D341Med (cell line): ENCODE measurements at places on chromosomes 6 and 20.

DNA sequence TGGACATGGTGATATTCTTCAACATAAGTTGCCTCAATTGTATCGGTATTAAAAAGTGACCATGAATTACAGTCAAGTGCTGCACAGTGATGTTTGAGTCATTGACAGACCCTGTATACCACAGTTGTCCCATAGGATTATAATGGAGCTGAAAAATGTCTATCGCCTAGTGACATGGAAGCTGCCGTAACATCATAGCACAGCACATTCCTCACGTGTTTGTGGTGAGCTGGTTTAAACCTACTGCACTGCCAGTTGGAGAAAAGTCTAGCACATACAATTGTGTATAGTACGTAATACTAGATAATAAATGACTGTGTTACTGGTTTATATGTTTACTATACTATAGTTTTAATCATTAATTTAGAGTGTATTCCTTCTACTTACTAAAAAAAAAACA lies 150.2 kb downstream of the CDH26 start:
- DNase-seq: no peak

DNA sequence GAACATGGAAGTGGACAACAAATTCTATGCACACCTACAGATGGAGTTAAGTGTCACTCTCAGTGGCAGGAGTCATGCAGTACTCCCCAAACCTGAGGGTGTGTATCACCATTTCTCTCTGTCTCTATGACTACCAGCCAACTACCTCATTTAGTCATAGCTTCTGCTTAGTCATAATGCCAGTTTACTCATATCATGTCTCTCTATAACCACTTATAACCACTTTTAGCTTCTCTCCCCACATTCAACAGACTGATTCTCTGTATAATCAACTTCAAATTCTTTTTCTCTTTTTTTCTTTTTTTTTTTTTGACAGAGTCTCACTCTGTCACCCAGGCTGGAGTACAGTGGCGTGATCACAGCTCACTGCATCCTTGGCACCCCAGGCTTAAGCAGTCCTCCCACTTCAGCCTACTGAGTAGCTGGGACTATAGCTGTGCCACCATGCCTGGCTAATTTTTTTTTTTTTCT lies 13.8 kb upstream of the GTF3C6 start:
- no peak for DNase-seq

DNA sequence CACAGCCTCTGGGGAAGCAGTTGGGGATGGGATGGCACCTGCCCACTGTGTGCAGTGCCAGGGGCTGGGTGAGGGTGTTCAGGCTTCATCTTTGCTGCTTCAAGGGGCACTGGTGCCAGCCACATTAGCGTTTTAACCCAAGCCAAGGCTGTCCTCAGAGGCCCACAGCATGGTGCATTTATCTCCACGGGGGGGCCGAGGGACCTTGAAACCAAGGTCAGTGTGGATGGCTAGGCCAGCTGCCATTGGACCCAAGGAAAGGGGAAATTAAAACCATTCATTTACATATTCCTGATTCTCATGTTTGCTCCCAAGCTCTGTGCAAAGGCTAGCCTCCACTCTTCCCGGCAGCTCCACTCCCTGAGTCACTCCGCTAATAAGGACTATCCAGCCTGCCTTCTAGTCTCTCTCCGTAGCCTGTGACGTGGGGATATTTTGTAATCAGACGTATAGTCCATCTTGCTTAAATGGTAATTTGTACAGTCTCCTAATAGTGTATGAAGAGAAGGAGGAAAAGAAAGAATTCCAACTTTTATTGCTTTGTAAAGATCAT lies 197.1 kb downstream of the CDH4 start:
- no peak for DNase-seq

DNA sequence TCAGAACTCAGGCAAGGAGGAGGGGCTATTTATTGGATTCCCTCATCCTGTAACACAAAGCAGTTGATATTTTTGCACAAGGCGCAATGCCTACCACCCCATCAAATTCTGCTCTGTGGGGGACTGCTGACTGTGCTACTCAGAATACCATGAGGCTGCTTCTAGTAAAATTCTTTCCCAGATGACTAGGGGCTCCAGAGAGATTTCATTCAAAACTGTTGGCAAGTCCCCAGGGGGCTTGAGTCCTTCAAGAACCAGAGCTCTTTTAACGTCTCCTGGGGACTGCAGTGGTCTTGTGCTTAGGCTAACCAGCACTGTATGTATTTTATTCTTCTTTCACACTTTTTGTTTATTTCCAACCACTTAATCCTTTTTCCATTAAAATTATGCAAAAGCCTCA lies 365.9 kb upstream of the AGPAT4 start:
- DNase-seq: no peak

DNA sequence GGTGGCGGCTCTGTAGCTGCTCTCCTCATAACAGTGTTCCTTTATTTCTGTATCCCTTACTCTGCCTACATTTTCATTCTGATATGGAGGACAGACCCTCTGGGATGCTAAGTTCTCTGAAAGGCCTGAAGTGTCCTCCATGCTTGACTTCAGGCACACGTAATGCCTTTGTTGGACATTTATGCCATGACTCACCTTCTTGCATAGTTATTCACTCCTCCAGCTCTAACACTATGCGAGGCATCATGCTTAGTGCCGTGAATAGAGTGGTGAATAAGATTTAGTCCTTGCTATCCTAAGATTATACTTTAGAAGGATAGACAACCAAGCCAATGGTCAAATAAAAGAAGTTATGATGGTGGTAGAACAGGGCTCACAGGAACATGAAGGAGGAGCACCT lies 760.9 kb upstream of the FLRT3 start:
- no peak for DNase-seq

DNA sequence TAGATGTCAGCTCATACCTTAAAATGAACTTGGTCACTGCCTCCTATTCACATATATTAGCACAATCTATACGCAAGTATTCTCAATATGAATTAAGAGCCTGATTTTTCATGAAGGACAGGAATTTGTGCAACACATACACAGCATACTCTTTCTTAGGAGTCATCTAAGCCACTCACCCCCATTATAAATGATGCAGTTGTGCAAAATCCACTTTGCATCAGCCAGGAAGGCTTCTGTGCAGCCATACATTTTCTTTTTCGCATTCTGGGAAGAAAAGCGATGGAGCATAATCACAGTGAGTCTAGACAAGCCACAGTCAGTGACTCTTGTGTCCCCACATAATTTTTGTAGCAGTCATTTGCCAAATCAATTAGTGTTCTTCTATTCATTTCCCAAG lies 66.5 kb downstream of the ZMYND8 start:
- DNase-seq: no peak

GRCh38 chr20:22629927-22630326 lies 45.6 kb upstream of the FOXA2 start:
- DNase-seq: no peak

DNA sequence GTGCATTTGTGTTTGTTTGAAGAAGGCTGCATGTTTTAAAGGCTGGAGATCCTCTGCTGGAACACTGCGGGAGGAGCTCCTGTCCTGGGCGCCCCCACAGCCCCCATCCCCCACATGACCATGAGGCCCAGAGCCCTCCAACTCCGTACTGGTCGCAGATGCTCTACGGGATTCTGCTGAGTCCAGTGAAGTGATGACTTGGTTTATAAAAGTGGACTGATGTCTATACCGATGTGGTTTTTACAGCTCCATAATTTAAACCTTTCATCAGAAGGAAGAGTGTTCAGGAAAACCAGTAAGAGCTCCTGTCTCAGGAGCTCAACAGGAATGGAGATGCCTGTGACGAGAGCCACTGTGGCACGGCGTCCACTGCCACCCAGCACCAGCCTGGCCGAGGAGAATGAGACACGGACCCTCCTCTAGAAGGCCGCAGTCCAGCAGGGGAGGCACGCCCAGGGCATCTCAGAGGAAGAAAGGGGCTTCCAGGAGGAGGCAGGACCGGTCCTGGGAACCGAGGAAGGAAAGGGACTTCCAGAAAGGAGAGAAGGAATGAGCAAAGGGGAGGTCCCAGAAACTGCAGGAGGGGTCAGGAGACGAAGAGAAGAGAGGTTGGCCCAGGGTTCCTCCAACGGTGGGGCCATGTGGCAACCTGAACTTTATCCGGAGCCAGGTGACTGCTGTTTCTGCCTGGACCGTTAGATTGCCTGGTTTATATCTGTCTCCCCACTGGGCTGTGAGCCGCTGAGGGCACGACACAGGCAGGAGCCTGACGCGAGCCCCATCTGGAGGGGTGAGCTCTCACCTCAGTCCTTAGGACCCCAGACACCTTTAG lies 26.9 kb downstream of the BFSP1 start:
- peak; percentile 60 for DNase-seq

- no peak for DNase-seq
Observed at GRCh38 chr6:8193541-8193940, 91.2 kb upstream of the EEF1E1 start.

- DNase-seq: no peak
Observed at GRCh38 chr20:9236458-9236857, 167.6 kb downstream of the PLCB4 start.
